ENCODE measurements at places on chromosomes 7 and 10.

- DNase-seq, result no peak
Observed at GRCh38 chr7:150406312-150406566, 27.1 kb downstream of the ZNF775 start.

DNA sequence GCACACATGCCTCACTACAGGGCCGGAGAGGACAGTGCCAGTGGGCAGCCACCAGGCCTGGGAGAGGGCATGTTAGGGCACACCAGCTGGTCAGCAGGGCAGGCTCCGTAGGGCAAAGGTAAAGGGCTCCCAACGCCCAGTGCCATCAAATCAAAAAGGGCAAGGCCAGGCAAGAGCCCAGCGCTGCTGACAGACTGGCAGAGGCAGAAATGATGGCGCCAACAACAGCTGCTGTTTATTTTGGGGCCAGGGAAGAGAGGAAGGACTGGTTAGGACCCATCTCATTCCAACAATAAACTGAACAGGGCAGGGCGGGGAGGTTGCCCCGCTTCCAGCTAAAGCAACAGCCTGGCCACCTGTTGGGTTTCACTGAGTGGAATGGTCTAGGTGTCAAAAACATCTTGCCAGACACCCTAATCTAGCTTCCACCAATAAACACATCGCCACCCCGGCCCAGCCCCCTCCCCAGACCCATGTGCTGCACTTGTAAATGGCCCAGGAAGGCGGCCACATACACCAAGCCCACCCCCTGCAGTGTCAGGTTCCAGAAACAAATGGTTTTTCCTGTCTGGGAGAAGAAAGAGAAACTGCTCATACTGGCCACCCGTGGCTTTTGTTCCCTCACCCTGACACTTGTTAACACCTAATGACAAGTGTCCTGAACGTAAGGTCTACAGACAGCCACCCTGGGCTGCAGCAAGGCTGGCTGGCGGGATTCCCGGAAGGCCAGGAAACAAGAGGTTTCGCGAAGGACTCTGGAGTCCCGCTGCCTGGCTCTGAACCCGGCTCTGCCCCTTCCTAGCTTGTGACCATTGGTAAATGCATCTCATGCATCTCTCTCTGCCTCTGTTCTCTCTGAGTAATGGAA, 15.3 kb downstream of the SH3PXD2A start:
- no peak for DNase-seq

- DNase-seq, result peak; percentile 51
Observed at GRCh38 chr10:121956111-121957061, 18.6 kb downstream of the NSMCE4A start.

- no peak for DNase-seq
Observed at GRCh38 chr10:21183025-21183424, 285.9 kb upstream of the NEBL start.

GRCh38 chr10:27742195-27743011, 3.2 kb downstream of the MKX start:
- DNase-seq, result no peak

DNA sequence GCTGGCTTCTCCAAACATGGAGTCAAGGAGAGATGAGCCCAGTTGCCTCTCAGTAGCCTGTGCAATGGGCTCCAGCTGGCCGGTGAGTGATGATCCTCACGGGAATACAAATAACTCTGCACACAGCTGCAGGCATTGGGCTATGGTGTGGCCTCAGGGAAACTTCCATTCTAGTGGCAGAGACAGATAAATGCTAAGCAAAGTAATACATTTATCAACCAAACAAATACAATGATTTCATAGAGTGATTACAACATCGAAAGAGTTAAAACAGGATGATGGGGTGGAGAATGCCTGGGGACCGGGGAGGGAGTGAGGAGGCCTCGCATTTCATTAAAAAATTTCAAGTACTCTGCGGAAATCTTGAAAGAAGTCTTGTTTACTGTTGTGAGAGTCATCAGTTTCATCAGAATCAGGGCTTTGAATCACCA, 15.0 kb upstream of the AKR1B1 start:
- no peak for DNase-seq

GRCh38 chr7:116340201-116340847, 130.0 kb downstream of the TES start:
- DNase-seq, result no peak

- no peak for DNase-seq
Observed at GRCh38 chr10:115094416-115095140, 1.4 kb downstream of the ATRNL1 start.

GRCh38 chr7:29843726-29844125, 37.4 kb downstream of the WIPF3 start:
- no peak for DNase-seq

- DNase-seq, result no peak
Observed at GRCh38 chr7:42105554-42106358, 131.3 kb downstream of the GLI3 start.

- no peak for DNase-seq
Observed at GRCh38 chr7:30713392-30713791, 31.1 kb upstream of the CRHR2 start.

DNA sequence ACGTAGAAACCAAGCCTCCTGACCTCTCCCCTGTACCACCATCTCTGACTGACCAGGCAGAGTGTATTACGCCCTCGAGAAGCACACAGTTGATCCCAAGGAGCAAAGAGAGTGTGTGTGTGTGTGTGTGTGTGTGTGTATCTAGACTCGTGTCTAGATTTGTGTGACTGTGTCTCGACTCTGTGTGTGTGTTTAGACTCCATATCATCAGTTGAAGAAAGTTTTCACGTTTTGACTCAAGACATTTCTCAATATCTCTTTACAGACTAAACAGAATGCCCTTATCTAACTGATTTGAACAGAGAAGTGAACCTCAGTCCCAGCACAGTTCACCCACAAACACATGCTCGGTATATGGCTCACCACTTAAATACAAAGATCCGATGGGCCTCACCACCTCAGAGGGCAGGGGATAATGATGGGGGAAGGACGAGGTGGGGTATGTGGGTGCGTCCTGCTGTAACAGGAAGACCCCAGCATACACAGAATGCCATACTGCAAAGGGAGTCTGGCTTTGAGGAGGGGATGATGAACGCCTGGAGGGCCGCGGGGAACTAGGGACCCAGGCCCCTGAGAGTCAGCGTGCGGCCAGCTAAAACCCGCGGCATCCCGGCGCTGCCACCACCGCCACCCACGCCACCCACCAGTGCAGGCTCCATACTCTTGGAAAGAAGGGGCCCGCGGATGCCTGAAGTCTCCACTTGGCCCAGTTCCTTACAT, 780 bp downstream of the ALDH18A1 start:
- no peak for DNase-seq

GRCh38 chr10:4281190-4281825, 496.3 kb upstream of the KLF6 start:
- DNase-seq, result no peak

GRCh38 chr7:133484086-133484485, 231.2 kb downstream of the EXOC4 start:
- no peak for DNase-seq

DNA sequence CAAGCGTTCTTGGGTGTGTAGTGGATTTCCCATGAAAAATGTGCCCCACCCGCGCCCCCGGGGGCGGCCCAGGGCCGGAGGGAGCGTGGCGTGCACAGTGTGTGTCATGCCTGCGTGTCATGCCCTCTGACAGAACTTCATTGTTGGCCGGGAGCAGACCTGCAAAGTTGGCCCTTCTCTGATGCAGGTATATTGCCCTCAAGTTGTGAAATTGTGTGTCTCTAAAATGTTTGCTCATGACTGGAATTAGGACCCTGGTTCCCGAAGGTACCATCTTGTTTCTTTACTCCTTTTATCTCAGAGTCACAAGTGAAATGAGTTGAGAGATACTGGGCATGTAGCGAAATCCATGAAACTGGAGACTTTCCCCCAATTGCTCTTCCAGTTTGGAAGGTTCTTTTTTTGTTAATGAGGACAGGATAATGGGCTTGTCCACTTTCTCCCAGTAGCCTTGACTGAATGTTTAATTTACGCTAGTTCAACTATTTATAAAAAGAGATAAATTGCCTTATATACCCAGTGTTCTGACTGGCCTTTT, 26.2 kb downstream of the ADK start:
- DNase-seq, result peak; percentile 20

- no peak for DNase-seq
Observed at GRCh38 chr7:127848241-127848640, 183.0 kb downstream of the LRRC4 start.

DNA sequence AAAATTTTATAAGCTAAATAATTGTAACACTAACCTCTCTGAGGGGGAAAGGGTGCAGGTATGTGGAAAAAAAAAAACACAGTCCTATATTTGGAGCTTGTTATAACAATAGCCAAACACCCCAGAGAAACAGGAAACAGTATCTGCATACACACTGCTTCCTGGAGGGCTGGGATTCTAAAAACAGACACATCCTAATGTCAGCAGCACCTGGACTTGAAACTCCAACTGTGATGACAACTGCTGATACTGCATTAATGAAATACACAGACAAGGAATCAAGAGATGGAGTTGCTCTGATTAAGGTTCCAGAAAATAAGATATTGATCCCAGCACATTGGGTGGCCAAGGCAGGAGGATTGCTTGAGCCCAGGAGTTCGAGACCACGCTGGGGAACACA, 9.3 kb downstream of the DAGLB start:
- no peak for DNase-seq

DNA sequence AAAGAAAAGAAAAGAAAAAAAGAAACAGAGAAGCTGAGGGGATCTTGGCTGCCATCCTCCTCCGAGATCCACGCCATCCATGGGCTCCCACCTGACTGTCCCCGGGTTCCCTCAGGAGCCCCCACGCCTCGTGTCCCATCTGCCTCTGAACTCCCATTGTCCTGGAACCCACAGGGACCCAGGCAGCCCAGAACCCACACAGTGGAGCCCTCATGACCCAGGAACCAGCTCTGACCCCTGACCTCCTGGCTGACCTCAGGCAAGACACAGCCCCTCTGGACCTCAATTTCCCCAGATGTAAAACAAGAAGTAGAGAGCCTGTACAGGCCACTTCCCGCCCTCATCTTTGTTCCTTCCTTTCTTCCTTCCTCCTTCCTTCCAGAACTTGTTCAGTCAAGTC, 40.4 kb downstream of the RASGEF1A start:
- no peak for DNase-seq

DNA sequence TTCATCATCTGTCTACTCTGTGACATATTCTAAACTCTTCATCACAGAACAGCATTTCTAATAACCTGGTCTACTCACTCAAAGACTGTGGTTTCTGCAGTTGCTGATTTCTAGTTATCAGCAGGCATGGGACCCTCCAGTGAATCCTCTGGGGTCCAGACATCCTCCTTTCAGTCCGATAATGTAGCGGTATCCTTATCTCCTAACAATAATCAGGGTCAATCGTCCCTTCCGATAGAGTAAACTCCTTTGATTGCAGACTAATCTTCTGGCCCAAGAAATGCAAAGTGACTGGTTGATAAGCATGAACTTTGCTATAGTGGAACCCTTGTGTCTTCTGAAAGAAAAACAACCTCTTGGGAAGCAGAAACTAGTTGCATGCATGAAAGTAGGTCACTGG, 1209.8 kb upstream of the CELF2 start:
- no peak for DNase-seq

GRCh38 chr10:73113551-73113950, 3.3 kb downstream of the NUDT13 start:
- DNase-seq, result no peak

DNA sequence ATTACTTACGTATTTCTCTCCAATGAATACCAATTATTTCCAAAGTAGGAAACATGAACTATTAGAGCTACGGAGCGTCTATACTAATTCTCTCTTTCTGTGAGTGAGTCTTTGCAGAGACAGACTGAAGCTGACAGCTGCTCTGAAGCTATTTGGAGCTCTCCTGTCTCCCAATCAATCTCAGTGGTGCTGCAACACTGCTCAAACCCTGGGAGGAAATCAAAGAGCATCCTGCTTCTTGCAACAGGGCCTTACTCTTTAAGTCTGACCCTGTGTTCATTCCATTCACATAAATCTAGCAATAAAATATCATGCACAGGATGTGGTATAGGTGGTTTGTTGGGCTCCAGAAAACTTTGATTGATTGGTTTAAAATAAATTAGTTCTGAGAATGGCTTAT, 685.7 kb upstream of the IGFBP3 start:
- DNase-seq, result no peak

DNA sequence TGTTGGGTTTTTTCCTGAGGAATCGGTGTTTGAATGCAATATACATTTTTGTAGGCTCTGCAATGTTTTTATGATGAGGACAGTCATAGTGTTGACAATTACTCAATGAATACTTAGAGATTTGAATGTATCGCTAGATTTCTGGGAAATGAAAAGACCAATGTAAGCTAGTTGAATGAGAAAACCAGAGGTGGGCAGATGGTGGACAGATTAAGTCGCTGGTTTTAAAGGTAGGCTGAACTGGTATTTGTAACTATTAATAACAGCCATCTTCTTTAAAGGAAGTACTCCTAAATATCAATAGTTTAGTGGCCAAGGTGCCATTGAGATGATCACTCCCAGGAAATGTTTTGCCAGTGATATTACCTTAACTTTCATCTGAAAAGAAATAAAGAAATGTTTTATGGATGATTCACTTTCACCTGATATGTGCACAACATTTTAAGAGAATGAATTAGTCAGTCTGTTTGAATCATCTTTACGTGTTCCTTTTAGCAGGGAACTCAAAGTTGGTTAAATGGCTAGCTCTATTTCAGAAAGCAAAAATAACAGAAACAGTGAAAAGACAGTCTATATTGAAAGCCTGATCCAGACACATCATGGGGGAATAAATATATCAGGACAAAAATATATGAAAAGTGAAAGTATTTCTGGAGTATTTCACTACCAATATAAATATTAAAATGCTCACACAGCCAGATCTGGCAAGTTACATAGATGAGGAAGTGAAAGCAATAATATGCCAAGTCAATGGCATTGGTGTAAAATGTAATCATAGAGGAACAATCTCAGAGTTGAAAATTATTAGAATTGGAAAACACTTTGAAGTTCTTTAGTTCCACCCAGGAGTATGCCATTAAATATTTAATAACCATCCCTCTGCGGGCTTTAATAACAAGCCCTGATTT, 20.7 kb downstream of the MET start:
- peak; percentile 94 for DNase-seq

DNA sequence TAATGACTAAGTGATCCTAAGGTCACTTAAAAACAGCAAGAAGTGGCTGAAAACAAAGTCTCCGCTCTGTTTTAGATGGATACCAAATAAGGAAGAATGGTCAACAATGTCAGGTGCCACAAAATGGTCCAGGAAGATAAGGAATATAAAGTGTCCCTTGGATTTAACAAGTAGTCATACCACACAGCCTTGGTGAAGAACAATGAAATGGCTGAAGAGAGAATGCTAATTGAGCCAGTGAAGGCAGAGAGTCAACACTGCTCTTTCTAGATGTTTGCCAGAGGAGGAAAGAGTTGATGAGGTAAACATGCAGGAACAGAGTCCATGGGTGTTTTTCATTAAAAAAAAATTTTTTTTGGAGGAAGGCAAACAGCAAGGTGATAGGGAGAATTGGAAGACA, 2.1 kb upstream of the CASD1 start:
- no peak for DNase-seq

DNA sequence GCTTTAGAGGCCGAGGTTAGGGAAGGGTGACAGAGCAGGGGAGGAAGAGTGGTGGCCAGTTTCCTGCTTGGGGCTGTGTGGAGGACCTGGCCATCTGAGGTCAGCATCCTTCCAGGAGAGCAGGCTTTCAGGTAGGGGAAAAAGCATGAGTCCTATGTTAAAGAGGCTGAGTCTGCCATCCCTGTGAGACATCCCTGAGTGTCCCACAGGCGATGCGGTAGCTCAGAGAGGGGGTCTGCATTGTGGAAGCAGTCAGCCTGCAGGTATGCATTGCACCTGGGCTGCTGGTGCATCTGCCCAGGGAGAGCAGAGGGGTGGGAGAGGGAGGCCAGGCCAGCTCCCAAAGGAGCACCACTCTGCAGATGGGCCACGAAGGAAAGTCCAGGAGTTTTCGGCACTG, 282.1 kb upstream of the ZNF32 start:
- no peak for DNase-seq
